ENCODE measurements at places on chromosomes 3 and 15.

DNA sequence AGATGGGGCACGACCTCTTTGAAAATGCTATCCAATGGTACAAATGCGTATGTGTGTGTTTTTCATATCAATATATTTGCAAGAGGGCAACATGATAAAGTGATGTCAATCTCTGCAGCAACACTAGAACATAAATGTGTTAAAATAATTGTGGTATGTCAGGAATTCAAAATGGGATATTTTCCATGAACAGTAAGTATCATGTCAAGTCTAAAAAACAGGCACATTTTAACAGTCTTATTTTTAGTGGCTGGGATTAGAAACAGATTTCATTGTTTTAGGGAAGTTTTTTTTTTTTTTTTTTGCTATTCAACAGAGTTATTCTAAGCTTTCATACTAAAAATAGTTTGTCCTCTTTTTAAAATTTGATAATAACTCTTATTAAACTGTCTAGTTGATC is 209.8 kb downstream of the GAP43 start:
- no peak for DNase-seq

GRCh38 chr15:77580996-77581682 is 51.6 kb downstream of the LINGO1 start:
- DNase-seq = no peak

DNA sequence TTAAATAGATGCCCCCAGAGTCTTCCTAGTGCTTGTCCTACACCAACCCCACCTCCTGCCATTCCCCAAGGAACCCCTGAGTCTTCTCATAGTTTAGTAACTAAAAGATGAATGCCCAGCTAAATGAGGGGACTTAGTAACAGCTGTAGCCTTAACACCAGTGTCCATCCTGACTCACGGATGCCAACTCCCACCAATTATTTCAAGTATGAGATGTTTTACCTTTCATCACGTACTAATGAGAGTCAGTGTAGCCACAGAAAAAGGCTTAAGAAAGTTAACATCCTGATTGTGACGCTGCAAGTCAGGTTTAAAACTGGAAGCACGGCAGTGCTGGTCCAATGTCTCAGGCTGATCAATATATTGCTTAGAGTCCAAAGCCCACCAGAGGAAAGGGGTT is 109.9 kb downstream of the FMN1 start:
- DNase-seq = no peak

DNA sequence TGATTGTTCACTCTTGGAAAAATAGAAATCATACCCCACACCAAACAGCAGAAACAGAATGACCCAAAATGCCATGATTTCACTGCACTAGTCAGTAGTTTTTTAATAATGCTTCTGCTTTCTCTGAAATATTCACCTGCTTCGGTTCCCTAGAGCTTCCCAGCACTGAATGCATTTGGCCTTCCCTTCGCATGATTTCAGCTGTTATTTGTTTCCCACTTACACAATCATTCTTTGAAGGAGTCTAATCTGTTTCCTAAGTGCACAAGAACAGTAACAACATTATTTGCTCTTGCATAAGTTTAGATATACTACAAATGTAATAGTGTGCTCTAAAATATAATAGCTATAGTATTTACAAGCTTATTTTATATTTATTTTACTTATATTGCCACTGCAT is 178.7 kb downstream of the STAC start:
- DNase-seq = no peak

GRCh38 chr15:33675246-33675645 is 293.1 kb upstream of the CHRM5 start:
- no peak for DNase-seq

- no peak for DNase-seq
Measured at GRCh38 chr3:16084887-16085286, 89.6 kb upstream of the GALNT15 start.

DNA sequence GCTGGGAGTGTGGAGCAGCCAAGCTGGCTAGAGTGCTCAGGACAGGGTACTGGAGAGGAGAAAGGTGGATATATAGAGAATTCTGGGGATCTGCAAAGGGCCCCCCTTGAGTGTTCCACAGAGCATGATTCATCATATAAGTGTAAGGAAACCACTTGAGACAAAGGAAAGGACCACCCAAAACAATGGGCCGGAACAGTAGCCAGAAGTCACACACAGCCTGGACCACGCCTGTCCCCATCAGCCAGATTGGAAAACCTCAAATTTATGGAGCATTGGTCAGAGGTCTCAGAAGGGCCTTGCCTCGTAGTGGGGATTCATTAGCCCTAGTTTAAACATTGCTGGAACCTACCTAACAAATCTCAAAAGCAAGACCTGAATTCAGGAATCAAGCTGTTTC is 4.9 kb upstream of the KNSTRN start:
- DNase-seq = no peak

- no peak for DNase-seq
Measured at GRCh38 chr15:62440362-62441105, 275.4 kb upstream of the C2CD4B start.

DNA sequence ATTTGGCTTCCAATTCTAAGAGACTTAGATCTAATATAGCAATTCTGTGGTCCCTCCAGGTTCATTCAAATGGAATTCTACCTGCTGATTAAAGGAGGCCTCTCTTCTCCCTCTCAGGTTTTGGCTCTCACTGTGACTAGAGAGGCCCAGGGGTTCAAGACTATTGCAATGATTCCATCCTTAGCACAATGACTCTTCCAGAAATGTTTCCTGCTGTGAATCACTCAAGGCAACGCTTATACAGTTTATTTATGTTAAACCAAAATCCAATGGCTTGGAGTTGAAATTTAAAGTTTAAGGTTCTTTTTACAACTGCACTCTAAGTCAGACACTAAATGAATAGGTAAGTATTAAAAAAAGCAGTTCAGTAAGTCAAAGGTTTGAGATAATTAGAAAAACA is 39.9 kb downstream of the IFT57 start:
- DNase-seq = no peak

GRCh38 chr3:146256851-146257486 is 6.1 kb upstream of the PLSCR4 start:
- no peak for DNase-seq

DNA sequence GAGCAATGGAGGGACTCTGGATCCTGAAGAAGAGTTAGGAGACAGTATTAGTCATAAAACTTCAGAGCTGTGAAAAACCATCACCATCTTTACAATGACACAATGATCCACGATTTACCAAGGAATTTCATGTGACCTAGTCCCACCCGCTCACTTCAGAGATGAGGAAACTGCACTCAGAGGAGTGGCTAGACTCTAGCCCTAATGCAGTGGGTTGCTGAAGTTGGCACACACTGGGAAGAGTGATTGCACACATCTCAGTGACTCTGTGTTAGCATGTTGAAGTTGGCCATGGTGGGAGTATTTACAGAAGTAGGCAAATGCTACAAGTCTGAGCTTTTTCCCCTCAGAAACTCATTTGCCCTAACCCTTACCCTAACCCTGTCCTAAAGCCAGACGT is 35.2 kb upstream of the SPATA12 start:
- DNase-seq = no peak

DNA sequence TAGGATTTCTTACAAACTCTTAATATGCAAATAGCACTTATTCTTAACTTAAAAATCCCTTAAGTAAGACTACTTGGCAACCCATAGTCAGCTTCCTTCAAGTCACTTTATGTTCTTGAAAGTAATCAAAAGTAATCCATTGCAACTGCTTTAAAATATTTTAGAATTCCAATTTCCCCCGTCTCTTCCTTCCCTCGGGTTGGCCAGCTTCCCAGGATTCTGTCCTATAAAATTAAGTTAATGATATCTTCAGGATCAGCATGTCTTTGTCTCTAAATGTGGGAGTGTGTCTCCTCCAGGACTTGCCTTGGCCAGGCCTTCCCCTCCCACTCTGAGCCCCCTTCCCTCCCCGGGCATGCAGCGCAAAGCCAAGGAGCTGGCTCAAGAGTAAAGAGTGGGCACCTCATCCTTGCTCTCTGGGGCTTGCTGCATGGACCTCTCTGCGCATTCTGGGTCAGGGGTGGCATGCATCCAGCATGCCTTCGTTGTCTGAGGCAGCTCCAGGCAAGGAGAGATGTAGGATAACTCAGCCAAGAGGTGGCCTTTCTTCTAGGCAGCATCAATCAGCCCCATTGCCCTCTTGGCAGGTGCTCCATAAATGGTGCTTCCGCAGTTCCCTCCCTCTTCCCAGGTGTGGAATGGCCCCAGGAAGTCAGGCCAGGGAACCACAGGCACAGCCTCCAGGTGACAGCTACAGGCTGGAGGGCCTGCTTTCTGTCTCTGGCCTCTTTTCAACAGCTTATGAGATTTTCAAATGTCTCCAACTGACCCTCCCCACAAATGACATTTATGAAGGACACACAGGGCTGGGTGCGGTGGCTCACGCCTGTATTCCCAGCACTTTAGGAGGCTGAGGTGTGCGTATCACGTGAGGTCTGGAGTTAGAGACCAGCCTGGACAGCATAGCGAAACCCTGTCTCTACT is 108.7 kb upstream of the ALDH1A3 start:
- no peak for DNase-seq

GRCh38 chr3:183790700-183791099 is 34.7 kb downstream of the MAP6D1 start:
- DNase-seq = no peak

- DNase-seq = no peak
Measured at GRCh38 chr3:115098354-115099073, 48.6 kb downstream of the ZBTB20 start.

GRCh38 chr3:45337839-45338470 is 50.4 kb upstream of the LARS2 start:
- no peak for DNase-seq

DNA sequence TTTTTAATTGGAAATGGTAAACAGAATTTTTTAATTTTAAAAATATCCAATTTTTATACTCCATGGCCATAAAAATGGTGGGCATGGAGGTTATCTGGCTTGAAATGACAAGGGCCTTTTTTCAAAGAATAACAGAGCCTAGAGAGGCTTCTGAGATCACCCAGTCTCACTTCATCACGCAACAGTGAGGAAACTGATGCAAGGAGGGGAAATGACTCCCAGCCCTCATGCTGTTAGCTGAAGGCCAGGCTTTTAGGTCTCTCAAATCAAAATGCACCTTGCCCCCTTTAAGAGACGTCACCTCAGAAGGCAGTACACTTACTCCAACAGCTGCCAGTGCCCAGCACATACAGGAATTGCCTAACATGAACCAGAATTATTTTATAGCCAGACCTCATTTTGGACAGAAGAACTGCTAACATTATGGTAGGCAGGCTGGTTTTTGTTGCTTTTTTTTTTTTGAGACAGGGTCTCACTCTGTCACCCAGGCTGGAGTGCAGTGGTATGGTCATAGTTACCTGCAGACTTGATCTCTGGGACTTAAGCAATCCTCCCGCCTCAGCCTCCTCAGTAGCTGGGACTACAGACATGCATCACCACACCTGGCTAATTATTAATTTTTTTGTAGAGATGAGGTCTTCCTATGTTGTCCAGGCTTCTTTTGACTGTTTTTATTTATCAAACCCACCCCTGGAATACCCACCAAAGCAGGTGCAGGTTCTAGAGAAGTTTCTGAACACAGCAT is 9.1 kb downstream of the RAB43 start:
- DNase-seq = no peak

DNA sequence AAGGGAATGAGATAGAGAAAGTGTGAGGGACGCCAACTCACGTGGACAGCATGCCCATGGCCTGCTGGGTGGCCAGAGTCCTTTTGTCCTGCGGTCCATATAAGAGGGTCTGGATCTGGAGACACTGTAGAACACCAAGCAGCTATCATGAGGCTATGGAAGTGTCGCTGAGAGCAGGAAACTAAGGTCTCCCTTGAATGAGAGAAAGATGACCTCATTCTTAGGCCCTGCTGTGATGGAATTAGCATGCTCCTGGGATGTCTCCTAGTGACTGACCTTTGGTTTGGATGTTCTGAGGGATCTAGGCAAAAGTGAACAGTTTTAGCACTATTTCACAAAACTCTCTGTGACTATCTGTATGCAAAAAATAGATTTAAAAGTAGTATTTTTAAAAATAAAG is 34.4 kb downstream of the SYNM start:
- no peak for DNase-seq

DNA sequence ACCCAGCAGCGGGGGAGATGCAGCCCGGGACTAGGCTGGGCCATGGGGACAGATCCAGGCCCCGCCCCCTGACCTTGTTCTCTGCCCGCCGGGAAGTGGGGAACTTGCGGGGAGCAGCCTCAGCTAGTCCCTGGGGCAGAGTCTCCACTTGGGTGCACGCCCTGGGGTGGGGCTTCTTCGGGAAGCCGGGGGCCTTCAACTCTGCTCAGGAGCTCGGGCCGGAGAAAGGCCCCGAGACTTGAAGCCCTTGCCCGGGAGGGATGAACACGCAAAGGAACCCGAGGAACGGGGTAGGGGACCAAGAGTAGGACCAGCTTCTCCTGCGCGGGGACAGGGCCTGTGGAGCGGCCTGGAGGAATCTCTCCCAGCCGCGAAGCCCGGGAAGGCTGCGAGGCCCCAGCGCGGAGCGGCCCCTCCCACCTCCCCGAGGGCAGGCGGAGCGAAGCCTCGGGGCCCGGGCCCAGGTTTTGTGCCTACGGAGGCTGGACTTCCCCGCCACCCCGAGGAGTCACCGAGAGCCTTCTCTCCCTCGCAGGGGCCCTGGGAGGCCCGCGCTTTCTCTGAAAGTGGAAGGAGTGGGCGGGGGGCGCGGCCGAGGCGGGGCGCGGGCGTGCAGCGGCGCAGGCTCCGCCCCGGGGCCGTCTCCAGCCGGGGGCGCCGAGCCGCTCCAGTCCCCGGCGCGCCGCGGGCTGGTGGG is at the start of gene ITPKA:
Gene ITPKA, plus strand, starts transcription at position 670 of the 697 bp plus-strand sequence. CDS start 54 bp downstream, outside the sequence.
- DNase-seq = peak; percentile 82

- DNase-seq = no peak
Measured at GRCh38 chr3:40414270-40414669, 27.3 kb downstream of the ENTPD3 start.

DNA sequence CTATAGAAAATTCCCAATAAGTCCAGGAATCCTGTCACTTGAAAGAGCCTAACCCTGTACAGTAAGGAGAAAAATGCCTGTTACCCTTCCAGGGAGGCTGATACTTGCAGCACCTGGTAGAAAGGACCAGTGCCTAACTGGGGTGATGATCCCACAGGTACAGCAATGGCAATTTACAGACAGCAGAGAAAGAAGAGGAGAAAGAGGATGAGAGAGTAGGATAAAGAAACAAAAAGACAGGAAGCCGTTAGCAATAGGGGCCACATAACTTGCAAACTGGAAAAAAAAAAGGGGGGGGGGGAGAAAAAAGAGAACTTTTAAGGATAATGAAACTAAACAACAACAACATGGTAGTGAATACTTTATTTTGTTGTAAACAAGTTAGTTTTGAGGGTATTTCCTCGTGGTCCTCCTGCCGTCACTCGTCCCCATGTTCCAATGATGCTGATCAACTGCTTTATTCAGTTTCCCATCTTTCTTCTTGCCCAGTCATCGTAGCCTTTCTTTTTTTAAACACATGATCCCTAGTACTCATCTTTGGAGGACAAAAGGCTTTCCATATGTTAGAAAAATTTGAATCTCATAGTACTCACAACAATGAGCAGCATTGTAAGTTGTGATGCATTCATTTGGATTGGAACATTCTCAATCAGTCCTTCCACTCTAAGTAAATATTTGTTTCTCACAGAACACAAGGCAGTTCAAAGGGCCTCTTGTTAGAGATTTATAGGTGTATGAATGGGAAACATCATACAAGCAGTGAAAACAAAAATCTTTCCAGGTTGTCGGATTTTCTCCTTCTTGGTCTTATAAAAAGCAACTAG is 8.6 kb downstream of the TM4SF1 start:
- DNase-seq = no peak
